ENCODE measurements at places on chromosomes 1 and 21. TPM values are rescaled to one million over a fixed set of nuclear protein-coding genes. Genes with fewer than 3 reads are reported as not detected.
A peak's percentile ranks its signal among the peaks of the same experiment; 100 is the strongest.

HCRTR1 gene
- not detected for total RNA-seq

CFHR5 gene
- not detected for total RNA-seq

ERVH48-1 gene
- total RNA-seq, result 0.34 TPM

SLC45A3 gene
- 11.0 TPM for total RNA-seq

- no peak overlapping the region for H3K27ac ChIP-seq
- H3K27me3 ChIP-seq, result peaks cover 5% of the 10 kb centered on the region
- no peaks in the 10 kb centered on the region for H3K36me3 ChIP-seq
- no peaks in the 10 kb centered on the region for H3K4me1 ChIP-seq
- H3K4me3 ChIP-seq, result no peak overlapping the region
Observed at GRCh38 chr1:215474940-215475339, 92.2 kb upstream of the KCTD3 start.

- DNase-seq, result no peak
- no peaks in the 10 kb centered on the region for H3K27me3 ChIP-seq
- no peak overlapping the region for H3K4me3 ChIP-seq
- H3K36me3 ChIP-seq, result no peaks in the 10 kb centered on the region
- no peak overlapping the region for H3K27ac ChIP-seq
- peaks cover 17% of the 10 kb centered on the region for H3K4me1 ChIP-seq
Observed at GRCh38 chr1:18332576-18332975, 148.2 kb upstream of the KLHDC7A start.

DNA sequence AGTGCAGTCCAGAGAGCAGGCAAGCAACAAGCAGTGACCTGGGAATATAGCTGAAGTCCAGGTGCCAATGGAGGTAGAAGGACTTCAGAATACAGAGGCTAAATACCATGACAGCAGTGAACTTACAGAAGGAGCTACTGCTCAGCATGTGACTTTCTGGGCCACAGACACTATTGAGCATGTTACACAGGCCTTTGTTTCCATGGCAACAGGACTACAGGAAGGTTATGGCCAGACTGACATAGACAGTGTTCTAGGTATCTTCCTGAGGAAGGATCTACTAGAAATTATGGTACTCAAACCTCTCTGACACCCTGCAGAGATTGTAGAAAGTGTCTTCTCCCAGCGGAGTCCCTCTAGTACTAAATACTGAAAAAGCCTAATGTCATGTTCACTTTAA, 11.0 kb downstream of the OR2M5 start:
- H3K27ac ChIP-seq, result no peak overlapping the region
- H3K4me1 ChIP-seq, result no peaks in the 10 kb centered on the region
- H3K4me3 ChIP-seq, result no peak overlapping the region
- DNase-seq, result no peak
- no peaks in the 10 kb centered on the region for H3K27me3 ChIP-seq
- H3K36me3 ChIP-seq, result no peaks in the 10 kb centered on the region

DNA sequence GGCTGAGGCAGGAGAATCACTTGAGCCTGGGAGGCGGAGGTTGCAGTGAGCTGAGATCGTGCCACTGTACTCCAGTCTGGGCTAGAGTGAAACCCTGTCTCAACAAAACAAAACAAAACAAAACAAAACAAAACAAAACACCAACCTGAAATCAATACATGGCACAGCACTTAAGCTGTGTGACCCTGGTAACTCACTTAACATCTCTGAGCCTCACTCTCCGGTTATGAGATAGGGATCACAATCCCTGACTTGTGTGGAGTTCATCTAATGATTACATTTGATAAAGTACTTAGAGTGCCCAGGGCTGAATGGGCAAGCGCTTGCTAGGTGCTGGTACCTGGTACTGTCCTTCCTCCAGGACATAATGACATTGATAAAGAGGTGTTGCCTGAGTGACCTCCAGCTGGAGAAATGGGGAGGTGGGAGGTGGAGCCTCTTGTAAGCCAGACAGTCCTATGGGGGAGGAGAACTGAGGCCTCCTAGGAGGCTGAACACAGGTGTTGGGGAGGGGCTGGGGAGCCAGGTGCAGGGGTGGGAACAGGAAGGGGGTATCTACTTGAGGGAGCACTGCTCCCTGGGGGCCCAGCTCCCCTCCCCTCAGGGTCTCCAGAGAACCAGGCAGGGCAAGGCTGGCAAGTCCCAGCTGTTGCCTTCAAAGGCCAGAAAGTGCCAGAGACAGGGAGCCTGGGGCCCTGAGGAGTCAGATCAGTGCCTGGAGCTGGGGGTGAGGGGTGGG, 17.9 kb downstream of the FOXO6 start:
- peaks cover 44% of the 10 kb centered on the region for H3K4me1 ChIP-seq
- no peak for DNase-seq
- H3K27me3 ChIP-seq, result no peaks in the 10 kb centered on the region
- peak overlapping the region; percentile 35 for H3K27ac ChIP-seq

DNA sequence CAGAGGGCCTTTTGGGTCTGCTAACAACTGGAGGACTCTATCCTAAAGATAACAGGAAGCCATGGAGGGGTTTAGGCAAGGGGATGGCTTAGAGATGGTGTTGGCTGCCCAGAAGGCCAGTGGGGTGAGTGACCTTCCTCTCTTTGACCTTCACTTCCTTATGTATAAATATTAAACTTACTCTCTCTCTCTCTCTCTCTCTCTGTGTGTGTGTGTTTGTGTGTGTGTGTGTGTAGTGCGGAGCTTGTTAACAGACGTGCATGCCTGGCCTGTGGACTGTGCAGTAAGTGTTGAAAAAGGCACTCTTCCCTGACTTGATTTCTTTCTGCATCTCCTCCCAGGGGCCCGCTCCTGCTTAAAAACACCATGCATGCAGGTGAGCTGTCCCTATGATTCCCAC, 10.0 kb downstream of the MROH7 start:
- H3K27ac ChIP-seq, result no peak overlapping the region
- H3K4me3 ChIP-seq, result no peak overlapping the region
- no peak for DNase-seq
- H3K36me3 ChIP-seq, result no peaks in the 10 kb centered on the region
- no peaks in the 10 kb centered on the region for H3K4me1 ChIP-seq

DNA sequence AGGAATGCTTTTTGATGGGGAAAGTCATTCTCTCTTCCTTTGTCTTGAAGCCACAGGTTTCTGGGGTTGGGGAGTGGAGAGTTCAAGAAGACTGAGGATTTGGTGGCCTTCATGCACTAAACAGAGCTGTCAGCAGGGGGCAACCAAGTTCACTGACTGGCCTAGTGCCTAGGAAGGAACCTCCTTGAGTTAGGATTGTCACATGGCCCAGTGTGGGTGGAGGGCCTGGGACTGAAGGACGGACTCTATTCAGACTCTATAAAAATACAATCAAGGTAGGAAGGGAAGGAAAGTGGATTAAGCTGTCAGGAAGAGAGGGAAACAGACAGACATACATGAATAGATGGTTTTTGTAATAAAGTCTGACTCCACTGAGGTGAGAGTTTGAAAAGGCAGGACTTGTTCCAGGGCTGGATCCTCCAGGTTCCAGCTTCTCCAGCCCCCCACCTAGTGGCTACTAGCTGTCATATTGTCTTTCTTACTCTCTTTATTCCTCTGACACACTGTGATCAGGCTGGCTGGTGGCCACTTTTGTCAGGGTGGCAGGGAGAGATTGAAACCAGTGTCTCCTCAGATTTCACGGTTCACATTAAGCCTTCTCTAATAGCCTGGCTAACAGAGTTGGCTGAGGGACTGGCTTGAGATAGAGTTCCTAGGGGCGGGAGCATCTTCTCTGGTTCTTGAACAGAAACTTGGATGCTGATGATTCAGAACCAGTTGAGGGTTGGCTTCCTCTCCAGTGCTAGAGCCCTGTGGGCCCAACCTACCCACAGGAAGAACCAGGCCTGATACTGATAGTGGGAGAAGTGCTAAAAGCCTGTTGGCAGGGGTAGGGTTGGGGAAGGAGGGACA, 4.1 kb upstream of the SH3BGRL3 start:
- H3K4me3 ChIP-seq, result no peak overlapping the region
- peak overlapping the region; percentile 75 for H3K27ac ChIP-seq
- peaks cover 38% of the 10 kb centered on the region for H3K4me1 ChIP-seq
- H3K36me3 ChIP-seq, result peaks cover 47% of the 10 kb centered on the region
- DNase-seq, result peak; percentile 94

DNA sequence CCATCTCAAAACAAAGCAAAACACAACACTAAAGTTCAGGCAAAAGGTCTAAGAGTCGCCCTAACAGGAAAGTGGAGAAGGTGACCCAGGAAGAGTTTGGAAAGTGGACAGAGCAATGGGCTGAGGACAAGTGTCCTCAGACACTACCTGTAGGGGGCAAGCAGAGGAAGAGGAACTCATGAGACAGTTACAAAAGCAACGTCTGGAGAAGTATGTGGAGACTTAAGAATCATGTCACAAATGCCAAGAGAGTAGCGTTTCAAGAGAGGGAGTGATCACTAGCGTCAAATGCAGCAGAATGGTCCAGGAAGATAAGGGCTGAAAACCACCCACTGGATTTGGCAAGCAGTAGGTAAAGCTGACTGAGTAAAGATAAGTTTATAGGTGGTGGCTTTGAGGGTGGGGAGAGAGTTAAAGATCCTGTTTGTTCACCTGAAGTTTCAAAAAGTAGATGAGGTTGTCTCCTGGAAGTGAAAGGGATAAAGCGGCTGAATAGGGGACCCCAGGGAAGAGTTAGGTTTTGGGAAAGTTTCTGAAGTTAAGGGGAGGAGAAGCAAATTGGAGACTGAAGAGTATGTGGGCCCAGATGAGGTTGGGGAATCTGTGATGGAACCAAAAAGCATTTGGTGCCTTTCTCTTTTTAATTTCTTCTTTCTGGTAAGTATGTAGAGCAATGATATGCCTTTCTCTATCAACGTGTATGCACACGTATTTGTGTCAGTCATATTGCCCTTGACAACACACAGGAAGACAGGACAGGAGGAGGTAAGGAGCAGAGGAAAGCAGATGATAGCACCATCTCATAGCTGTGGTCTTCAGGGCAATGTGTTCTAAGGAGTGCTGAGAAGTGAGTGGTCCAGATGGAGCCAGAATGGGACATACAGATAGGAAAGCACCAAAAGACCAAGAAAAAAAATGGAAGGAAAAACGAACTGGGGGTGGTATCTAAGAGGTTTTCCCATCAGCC, 3.1 kb downstream of the BSDC1 start:
- peaks cover 12% of the 10 kb centered on the region for H3K36me3 ChIP-seq
- H3K27ac ChIP-seq, result no peak overlapping the region
- no peak overlapping the region for H3K4me3 ChIP-seq
- H3K27me3 ChIP-seq, result no peaks in the 10 kb centered on the region
- no peak for DNase-seq
- H3K4me1 ChIP-seq, result peaks cover 7% of the 10 kb centered on the region

DNA sequence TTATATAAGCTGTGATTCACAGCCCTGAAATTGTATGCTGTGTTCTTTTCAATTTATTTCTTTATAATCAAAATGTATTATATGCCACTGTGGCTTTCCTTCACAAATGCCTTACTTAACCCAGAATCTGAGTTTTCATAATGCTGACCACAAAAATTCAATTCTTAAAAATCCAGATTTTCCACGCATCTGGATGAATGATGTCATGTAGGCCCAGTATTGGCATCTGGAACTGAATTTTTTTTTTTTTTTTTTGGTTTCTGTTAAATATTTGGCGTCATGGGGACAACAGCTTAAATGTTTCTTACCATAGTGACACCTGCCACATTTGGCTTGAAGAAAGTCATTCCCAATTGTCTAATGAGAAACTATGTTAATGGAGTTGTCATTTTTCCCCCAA, 296.8 kb downstream of the TM2D1 start:
- H3K27ac ChIP-seq, result no peak overlapping the region

DNA sequence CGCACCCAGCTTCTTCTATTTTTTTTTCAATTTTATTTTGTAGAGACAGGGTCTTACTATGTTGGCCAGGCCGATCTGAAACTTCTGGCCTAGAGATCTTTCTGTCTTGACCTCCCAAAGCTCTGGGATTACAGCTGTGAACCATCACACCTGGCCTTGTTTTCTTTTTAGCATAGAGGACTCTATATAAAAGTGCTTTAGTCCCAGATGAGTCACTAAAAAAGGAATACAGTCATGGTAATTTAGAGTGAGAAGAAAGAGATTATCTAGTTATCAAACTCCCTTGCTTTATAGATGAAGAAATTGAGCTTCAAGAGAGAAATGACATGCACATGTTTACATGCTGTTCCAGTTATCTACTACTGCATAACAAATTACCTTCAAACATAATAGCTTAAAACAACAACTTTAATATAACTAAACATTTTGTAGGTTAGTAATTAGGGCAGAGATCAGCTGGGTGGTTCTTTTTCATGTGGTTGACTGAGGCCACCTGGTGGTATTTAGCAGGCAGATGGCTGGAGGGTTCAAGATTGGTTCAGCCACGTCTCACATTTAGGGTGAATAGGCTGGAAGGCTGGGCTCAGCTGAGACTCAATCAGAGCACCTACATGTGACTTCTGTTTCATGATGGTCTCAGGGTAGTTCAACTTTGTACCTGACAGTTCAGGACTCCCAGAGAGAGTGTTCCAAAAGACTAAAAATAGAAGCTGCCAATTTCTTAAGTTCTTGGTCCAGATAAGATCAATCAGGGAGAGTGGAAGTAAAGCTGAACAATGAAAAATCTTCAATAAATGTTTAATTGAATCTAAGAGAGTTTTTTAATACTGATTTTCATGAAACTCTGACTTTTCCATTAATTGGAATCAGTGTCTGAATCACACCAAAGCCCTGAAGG, 16.9 kb upstream of the MTF2 start:
- H3K36me3 ChIP-seq, result no peaks in the 10 kb centered on the region
- H3K27ac ChIP-seq, result no peak overlapping the region
- no peak overlapping the region for H3K4me3 ChIP-seq

GRCh38 chr1:58926152-58926551, 142.3 kb upstream of the JUN start:
- no peaks in the 10 kb centered on the region for H3K27me3 ChIP-seq
- no peaks in the 10 kb centered on the region for H3K36me3 ChIP-seq

- no peaks in the 10 kb centered on the region for H3K4me1 ChIP-seq
- no peaks in the 10 kb centered on the region for H3K27me3 ChIP-seq
- DNase-seq, result no peak
- no peak overlapping the region for H3K4me3 ChIP-seq
- H3K36me3 ChIP-seq, result no peaks in the 10 kb centered on the region
Observed at GRCh38 chr1:111602974-111603373, 16.6 kb upstream of the RAP1A start.

DNA sequence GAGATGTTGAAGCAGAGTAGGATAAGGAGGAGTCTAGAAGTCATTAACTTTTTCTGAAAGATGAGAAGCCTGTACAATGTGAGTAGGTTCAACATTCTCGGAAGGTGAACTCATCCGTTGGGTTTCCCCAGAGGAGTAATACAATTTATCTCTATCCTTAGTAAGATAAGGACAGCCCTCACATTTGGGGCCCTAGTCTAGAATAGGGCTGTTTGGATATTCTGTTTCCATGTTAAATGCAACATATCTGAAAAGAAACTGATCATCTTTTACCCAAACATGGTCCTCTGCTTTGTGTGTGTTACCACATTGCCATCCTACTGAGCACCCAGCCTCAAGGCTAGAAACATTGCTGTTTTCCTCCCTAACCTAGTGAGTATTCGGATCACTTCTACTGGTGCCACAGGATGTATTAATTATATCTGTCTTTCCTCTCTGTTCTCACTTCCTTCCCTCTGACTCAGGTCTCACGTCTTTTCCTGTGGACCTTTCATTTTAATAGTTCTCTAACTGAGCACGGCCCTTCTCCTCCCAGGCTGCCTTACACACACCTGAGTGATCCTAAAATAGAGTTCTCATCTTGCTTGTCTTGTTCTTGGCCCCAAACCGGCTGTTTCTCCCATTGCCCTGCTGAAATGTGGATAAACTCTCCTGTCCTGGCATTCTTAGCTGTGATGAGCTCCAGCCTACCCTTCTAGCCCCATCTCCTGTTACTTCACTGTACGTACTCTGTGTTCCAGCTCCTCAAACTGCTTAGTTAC, 91.7 kb downstream of the CDC14A start:
- H3K4me3 ChIP-seq, result no peak overlapping the region
- H3K4me1 ChIP-seq, result no peaks in the 10 kb centered on the region
- H3K27ac ChIP-seq, result no peak overlapping the region
- no peak for DNase-seq
- H3K27me3 ChIP-seq, result no peaks in the 10 kb centered on the region
